Activated CD4-positive, alpha-beta T cell treated with anti-CD3 and anti-CD28 coated beads for 36 hours (primary cell): ENCODE measurements at places on chromosomes 3 and 15.

DNA sequence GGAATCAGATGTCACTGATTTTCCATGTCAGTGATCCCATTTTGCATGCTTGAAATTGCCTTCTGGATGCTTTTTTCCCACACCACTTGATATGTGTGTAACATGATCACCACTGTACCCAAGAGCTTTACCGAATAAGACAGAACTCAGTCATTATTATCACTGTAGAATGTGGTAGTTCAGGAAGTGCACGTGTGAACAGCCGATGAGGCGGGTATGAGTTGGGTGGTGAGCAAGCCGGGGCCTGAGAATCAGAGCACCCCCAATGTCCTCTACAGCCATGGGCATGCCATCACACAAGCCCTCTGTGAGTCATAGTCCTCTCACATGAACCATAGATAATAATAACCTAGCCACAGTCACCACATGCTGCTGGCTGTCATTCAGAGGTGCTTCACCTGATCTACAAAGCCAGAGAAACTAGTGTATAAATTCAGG lies 470.8 kb downstream of the SOX2 start:
- DNase-seq: no peak

GRCh38 chr3:53645754-53646153 lies 151.3 kb downstream of the CACNA1D start:
- no peak for DNase-seq

DNA sequence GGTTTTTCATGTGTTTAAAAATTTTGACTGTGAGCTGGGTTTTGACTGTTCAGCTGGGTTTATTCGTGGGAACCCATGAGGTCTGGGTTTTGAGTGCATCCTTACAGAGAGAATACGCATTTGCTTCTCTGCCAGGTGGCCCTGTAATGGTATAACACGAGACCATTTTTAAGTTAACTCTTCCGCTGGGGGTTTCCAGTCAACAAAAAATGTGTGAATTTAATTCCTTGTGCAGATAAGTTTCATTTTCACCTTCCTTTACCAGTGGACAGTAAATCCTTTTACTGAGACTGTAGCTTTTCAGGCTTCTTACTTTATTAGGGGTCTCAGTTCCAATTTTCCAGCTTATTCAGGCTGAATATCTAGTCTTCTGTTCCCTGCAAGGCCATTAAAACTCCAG lies 149.6 kb downstream of the OPA1 start:
- DNase-seq: no peak

- no peak for DNase-seq
These were observed 1.5 kb downstream of the CEP97 start for GRCh38 chr3:101725890-101726275.

- DNase-seq: peak; percentile 31
These were observed 35.9 kb downstream of the SATB1 start for GRCh38 chr3:18389108-18389733.

- no peak for DNase-seq
These were observed 33.6 kb upstream of the PLSCR5 start for GRCh38 chr3:146638718-146639117.

GRCh38 chr3:58742239-58742638 lies 75.7 kb upstream of the FAM3D start:
- DNase-seq: no peak

GRCh38 chr3:197417911-197418618 lies 119.7 kb upstream of the DLG1 start:
- no peak for DNase-seq

GRCh38 chr3:124297062-124297980 lies 305.4 kb upstream of the ROPN1 start:
- DNase-seq: no peak

DNA sequence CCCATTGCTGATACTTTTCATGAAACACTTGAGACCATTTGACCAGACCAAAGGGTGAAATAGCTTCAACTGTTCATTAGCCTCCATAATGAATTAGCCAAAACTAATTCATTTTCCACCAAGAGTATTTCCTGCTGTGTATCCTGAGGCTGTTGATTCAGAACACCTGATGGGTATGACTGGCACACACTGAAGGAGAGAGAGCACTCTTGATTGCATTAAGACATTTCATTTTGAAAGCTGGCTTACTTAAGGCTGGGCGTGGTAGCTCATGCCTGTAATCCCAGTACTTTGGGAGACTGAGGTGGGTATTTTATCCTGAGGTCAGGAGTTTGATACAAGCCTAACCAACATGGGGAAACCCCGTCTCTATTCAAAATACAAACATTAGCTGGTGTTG lies 175.6 kb downstream of the AGBL1 start:
- no peak for DNase-seq
